Suppressor macrophage (primary cell): ENCODE measurements at places on chromosomes 12 and 14.

- DNase-seq: no peak
Observed at GRCh38 chr12:40034712-40035111, 71.2 kb downstream of the SLC2A13 start.

DNA sequence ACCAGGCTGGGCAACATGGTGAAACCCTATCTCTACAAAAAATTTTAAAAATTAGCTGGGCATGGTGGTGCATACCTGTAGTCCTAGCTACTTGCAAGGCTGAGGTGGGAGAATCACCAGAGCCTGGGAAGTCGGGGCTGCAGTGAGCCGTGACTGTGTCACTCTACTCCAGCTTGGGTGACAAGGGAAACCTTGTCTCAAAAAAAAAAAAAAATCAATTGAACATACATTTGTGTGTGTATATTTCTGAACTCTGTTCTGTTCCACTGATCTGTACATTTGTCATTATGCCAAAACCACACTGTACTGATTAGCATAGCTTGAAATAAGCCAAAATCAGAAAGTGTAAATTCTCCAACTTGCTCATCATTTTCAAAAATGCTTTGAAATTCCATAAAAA lies 254.6 kb downstream of the SOX5 start:
- DNase-seq: no peak

- no peak for DNase-seq
Observed at GRCh38 chr14:20801726-20802125, 918 bp downstream of the RNASE1 start.

DNA sequence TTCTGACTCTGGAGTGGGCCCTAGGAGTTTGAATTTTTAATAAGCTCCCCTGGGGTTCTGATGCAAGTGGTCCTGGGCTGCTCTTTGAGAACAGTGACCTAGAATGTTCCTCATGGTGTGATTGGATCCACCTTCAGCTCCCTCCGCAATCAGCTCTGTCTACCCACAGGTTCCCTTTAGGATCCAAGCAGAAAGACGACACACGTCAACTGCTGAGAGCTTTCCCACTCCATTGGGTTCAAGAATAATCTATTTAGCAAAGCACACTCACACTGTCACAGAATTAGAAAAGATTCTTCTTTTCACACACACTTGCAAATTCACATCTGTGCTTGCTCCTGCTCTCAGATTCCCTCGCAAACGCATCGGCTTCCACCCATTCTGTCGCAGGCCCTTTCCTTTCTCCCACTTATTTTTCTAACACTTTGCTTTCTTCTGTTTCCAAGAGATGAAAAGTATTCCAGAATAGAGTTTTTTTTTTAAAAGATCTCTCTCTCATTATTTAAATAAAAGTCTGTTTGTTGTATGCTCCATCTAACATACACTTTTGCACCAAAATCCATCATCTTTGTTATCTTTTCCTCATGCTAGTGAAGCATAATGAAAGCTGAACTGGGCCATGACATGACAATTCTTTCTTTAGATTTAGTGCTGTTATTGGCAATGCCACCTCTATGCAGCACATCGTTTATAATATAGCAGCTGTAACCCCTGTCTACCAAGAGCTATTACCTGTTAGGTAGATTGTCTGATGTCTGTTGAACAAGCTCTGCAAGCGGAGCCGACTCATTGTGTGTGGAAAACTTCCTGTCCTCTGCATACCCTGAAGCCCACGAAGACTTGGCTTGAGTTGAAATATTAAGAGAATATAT lies 73.1 kb downstream of the CACNA1C start:
- no peak for DNase-seq

GRCh38 chr14:101480022-101480746 lies 81.1 kb upstream of the DIO3 start:
- DNase-seq: no peak

GRCh38 chr12:90572778-90573177 lies 382.2 kb downstream of the CCER1 start:
- DNase-seq: no peak

DNA sequence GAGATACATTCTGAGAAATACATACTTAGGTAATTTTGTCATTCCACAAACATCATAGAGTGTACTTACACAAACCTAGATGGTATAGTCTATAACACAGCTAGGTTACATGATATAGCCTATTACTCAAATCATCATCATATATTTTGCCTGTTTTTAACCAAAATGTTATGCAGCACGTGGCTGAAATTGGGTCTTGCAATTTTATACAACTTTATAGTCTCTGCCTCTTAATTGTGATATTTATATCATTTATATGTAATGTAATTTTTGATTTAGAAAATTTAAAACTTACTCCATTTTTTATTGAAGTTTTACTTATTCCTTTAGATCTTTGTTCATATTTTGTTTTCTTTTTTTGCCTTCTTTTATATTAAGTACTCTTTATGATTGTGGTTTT lies 350.7 kb upstream of the DCN start:
- DNase-seq: no peak

DNA sequence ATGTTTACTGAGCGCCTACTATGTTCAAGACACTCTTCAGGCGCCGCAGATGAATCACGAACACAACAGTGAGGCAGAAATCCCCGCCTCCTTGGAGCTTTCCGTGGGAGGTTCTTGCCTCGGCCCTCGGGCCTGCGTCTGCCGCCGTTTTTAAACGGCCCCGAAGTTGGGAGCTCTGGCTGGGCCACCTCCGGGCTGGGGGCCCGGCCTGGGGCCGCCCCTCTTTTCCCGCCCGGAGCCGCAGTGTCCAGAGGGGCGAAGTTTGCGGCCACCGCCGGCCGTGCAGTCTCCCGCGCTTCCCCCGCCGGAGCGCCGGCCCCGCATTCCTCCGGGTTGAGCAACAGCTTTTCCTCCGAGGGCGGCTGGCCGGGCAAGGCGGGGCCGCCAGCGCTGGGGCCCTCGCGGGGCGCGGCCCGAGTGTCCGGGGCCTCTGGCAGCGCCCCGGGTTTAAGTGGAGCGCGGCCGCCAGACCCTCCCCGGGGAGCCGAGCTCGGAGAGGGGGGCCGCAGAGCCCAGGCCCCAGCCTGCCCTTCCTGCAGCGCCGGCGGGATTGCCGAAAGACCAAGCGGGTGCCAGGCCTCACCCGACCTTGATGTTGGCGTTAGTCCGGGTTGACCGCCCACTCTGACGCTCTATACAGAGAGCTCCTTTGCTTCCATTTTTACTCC lies 18.7 kb upstream of the CTDSP2 start:
- DNase-seq: peak; percentile 64

GRCh38 chr12:4011597-4011996 lies 138.4 kb upstream of the PARP11 start:
- no peak for DNase-seq

- DNase-seq: peak; percentile 70
Observed at GRCh38 chr12:54419088-54419887, at the start of gene ITGA5. ITGA5 (minus strand) TSS chr12:54419266; CDS start chr12:54419198, 68 bp downstream.

DNA sequence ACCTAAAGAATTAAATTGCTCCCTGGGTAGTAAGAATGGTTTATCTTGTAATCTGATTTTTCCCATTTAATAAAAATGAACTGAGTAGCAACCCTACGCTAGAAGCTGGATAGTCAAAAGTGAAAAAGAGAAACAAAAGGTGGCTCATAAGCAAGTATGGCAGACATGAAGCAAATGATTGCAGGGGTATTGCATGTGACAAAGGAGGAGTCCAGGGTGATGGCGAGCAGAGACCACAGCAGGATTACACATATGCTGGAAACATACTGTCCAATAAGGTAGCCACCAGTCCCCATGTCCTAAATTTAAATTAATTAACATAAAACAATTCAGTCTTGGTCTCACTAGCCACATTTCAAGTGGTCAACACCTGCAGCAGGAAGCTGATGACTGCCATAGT lies 283.8 kb downstream of the MED13L start:
- no peak for DNase-seq

GRCh38 chr12:65461017-65461416 lies 182.5 kb downstream of the MSRB3 start:
- no peak for DNase-seq

- no peak for DNase-seq
Observed at GRCh38 chr14:95885278-95885677, 8.6 kb downstream of the TUNAR start.

- DNase-seq: peak; percentile 61
Observed at GRCh38 chr14:85528080-85528896, 1.7 kb upstream of the FLRT2 start.

- no peak for DNase-seq
Observed at GRCh38 chr12:114384739-114385138, 21.2 kb downstream of the TBX5 start.

GRCh38 chr12:92278378-92278828 lies 132.8 kb upstream of the BTG1 start:
- no peak for DNase-seq

DNA sequence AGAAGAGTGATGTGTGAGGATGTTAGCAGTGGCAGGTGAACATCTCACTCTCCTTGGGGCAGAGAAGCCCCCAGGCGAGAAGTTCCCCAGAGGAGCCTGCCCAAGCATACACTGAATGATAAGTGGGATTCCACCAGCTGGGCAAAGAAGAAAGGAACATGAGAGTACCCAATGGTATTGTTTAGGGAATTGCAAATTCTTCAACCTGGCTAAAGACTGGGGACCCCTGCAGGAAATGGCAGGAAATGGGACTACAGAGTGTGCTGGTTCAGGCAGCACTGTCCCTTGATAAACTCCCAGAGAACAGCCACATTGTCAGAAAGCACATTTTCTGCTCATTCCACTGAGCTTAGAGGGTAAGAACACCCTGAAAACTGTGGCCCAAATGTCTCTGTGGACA lies 121.3 kb downstream of the RPS29 start:
- DNase-seq: no peak

- no peak for DNase-seq
Observed at GRCh38 chr14:41666301-41666700, 59.6 kb downstream of the LRFN5 start.

- DNase-seq: peak; percentile 57
Observed at GRCh38 chr14:76950055-76951020, 78.2 kb downstream of the IRF2BPL start.

- no peak for DNase-seq
Observed at GRCh38 chr14:76584271-76584702, 177.0 kb upstream of the VASH1 start.

DNA sequence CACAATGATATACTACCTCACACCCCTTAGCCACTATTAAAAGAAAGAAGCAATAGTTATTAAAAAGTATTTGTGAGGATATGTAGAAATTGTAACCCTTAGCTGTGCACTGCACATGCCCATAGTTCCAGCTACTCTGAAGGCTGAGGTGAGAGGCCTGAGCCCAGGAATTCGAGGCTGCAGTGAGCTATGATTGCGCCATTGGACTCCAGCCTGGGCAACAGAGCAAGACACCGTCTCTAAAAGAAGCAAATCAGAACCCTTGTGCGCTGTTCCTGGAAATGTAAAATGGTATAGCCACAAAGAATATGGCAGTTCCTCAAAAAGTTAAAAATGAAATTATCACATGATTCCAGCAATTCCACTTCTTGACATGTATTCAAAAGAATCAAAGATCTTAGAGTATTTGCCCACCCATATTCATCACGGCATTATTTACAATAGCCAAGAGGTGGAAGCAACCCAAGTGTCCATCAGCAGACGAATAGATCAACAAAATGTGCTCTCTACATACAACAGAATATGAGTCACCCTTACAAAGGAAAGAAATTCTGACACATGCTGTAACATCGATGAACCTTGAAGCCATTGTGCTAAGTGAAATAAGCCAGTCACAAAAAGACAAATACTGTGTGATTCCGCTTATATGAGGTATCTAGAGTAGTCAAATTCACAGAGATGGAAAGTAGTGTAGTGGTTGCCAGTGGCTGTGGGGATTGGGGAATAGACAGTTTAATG lies 23.7 kb upstream of the YLPM1 start:
- DNase-seq: no peak

GRCh38 chr12:89206390-89206789 lies 145.9 kb downstream of the DUSP6 start:
- peak; percentile 40 for DNase-seq
